ENCODE measurements at places on chromosomes 4 and X. TPM values are rescaled to one million over a fixed set of nuclear protein-coding genes. Genes with fewer than 3 reads are reported as not detected.

The GPR34 gene
- not detected for total RNA-seq

- no peak for DNase-seq
Observed at GRCh38 chrX:79243691-79244090, 99.2 kb downstream of the GPR174 start.

DNA sequence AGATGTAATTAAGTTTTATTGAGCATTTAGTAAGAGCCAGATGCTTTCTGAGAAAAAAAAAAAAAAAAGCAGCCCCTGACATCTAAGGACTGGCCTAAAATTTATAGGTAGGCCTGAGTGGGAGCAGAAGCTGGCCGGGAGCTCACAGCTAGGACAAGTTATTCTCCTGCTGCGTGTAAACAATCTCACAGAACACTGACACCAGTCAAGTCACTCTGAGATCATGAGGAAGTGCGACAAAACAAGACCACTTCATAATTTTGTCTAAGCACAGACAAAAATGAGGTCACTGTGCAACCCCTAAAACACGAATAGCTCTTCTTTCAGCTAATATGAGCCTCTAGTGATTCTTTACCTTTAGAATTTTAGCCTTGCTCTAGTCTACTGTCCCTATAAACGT lies 15.3 kb upstream of the NSUN7 start:
- no peak for DNase-seq

DNA sequence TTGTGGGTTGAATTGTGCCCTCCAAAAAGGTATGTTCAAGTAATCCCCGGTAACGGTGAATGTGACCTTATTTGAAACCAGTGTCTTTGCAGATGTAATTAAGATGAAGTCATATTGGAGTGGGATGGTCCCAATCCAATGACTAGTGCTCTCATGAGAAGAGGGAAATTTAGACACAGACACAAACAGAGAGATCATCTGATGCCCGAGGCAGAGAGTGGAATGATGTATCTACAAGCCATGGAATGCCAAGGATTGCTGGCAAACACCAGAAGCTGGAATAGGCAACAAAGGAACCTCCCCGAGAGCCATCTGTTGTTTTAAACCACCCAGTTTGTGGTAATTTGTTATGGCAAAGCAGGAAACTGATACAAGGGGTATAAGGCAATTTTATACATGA lies 35.1 kb downstream of the RPS6KA3 start:
- DNase-seq = no peak

DNA sequence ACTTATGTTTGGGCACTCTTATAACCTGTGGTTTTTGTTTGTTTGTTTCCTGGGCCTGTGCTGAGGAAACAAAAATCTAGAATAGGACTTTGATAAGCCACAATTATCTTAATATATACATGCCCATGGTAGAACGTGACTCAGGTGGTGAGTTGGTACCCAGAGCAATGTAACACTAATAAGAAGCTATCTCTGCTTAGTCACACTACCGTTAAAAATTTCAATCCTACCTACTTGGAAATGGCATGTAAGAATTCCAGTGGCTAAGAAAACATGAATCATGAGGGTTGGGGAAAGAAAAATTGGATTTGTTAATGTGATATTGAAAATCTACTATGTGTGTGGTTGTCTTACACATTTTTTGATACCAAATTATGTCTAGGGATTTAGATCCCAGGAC lies 30.5 kb upstream of the ADGRG2 start:
- DNase-seq = peak; percentile 19

GRCh38 chrX:112803060-112803459 lies 37.6 kb downstream of the AMOT start:
- no peak for DNase-seq

Measured in Daoy (cell line).